ENCODE measurements at places on chromosomes 12 and 14.

GRCh38 chr14:51666826-51667225 lies 15.1 kb downstream of the FRMD6 start:
- DNase-seq, result no peak

- DNase-seq, result no peak
Measured at GRCh38 chr12:89501793-89502192, 22.8 kb downstream of the GALNT4 start.

DNA sequence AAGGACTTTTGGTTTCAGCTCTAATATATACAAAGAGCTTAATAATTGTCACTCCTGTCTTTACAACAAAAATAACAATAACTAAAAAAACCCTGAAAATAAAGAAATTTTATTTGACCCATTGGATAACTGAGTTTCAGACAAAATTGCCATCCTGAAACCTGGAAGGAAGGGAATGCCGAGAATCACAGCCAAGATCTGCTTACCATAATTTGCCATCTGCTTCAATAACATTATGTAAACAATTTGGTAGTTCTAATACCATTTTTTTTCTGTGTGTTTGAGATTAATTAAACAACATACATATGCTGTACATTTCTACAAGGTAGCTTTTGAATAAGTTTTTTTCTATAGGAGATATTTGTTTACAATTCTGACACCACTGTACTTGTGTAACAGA lies 596.3 kb upstream of the MGAT4C start:
- DNase-seq, result no peak

DNA sequence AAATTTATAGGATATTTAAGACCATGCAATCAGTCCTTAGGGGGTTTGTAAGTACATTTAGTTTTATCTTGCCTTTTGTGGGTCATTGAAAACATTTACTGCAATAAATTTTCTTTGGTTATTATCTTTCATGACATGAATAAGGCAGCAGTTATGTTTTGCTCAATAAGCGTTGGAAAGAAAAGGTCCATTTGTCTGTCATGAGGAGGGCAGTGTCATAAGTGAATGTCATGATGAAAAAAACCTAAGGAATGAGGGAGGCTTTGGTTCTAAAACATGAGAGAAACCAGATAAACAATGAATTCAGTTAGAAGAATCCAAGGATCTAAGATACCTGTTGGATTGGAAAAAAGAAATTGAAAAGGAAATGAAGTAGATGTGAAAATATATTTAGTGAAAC lies 209.4 kb downstream of the NAV3 start:
- DNase-seq, result no peak

- no peak for DNase-seq
Measured at GRCh38 chr12:131894981-131895639, 688 bp downstream of the ULK1 start.

- DNase-seq, result no peak
Measured at GRCh38 chr12:59517522-59517921, 78.3 kb upstream of the SLC16A7 start.

DNA sequence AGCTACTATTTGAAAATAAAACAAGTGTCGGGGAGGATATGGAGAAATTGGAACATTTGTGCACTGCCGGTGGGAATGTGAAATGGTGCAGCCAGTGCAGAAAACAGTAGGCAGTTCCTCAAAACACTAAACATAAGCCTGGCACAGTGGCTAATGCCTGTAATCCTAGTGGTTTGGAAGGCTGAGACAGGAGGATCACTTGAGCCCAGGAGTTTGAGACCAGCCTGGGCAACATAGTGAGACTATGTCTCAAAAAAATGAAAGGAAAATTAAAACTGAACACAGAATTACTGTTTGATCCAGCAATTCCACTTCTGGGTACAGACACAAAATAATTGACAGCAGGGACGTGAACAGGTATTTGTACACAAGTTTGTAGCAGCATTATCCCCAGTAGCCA lies 12.6 kb downstream of the SIVA1 start:
- DNase-seq, result no peak

- DNase-seq, result no peak
Measured at GRCh38 chr12:92554158-92555073, 148.4 kb upstream of the PLEKHG7 start.

Measured in effector memory CD4-positive, alpha-beta T cell (primary cell).